Activated naive CD4-positive, alpha-beta T cell (primary cell): ENCODE measurements at places on chromosomes 1 and 21.

GRCh38 chr1:213693864-213694263 is 293.9 kb upstream of the PROX1 start:
- DNase-seq, result no peak

- no peak for DNase-seq
Observed at GRCh38 chr1:27572019-27572678, 31.8 kb downstream of the AHDC1 start.

DNA sequence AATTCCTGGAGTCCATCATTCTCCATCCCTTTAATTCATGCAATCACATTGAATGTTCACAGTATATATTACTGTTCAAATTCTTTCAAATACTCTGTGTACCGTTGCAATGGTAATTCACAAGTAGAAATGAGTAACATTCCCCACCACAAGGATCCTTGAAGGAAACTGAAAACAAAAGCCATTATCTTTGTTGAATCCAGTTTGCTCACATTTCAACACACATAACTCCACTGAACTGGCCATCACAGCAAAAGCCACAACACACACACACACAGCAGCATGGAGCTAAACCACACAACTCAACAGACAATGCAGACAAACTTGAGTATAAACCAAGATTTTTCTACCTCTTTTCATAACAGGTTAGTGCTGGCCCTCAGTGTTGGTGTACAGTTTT is 188.3 kb upstream of the GREM2 start:
- DNase-seq, result no peak

DNA sequence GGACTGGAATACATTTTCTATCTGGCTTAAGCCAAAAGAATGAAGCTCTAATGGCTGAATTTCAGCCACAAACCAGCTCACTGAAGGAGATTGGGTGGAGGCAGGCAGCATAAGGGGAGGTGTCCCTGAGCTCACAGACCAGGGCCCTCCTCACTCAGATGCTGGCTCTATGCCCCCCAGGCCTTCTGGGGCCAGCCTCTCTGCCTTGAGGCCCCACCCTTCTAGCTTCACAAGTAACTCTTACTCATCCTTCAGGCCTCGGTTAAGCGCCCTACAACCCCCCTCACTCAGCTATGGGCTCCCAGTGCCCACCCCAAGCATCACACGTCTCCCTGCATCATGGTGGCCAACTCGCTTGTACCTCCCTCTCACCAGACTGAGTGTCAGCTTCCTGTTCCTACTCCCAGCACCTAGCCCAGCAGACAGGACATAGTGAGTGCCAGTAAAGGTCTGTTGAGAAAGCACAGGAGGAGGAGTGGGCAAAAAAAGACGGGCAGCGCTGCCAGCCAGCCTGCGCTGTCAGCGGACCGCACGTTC is 40.8 kb upstream of the GPR157 start:
- DNase-seq, result no peak

DNA sequence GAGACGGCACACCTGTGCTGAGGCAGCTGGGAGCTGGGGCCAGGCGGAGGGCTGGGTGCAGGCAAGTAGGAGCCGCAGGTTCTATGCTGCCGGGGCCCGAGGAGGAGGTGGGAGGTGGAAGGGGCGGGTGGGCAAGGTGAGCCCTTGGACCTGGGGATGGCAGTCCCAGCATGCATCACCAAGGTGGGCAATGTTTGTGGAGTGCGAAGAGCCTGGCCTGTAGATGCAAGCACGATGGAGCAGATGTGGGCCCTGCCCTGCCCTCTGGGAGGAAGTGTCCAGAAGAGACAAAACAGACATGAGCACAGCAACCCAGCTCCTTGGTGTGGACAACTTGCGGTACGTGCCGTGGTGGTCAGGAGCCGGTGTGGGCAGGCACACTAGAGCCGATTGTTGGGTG is 28.3 kb upstream of the AJAP1 start:
- DNase-seq, result no peak

DNA sequence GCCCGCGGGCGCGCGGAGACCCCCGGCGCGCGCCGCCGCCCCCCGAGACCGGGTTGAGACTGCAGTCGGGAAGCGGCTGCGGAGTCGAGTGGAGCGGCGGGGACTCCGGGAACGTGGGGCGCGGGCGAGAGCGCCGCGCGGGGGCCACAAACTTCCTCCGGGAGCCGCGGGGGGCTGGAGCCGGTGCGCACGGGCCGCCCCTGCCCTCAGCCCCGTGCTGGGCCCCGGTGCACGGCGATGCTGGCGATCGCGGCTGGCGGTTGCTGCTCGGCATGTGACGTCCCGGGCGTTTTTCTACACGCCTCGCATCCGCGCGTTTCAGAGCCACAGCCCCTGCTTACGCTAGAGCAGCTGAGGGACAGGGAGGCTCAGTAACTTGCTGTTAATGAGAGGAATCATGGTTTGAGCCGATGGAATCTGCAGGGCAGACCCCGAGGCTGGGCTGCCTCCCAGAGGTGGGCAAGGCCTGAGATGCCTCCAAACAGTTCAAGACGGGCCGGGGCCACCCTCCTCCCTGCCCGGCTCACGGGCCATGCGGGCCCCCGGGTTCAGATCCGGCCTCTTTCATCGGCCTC is 520 bp downstream of the TMEM201 start:
- peak; percentile 30 for DNase-seq

DNA sequence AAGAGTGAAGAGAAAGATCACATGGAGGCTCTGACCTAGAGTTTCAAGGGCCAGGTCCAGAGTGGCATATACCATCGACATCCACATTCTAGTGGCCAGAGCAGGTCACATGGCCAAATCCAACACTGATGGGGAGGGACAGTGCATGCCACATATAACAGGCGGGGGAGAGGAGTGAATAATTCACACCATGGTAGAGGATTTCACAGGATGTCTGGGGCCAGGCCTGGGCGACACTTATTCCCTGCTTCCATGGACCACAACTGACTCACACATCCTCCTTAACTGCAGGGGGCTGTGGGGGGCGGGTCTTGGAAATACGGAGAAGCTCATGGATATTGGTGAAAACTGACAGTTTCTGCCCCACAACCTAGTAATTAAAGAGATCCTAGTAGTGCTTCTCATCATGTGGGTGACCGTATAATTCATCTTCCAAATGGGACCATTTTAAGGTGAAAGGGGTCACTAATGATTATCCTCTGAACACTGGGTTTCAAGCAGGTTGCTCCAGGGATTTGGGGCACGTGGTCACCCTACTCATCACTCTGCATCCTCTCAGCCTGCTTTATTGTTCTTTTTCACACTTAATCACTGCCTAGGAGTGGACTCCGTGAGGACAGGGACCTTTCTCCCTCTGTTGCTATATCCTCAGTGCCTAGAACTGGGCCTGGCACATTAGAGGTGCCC is 44.0 kb downstream of the IGSF21 start:
- DNase-seq, result no peak

DNA sequence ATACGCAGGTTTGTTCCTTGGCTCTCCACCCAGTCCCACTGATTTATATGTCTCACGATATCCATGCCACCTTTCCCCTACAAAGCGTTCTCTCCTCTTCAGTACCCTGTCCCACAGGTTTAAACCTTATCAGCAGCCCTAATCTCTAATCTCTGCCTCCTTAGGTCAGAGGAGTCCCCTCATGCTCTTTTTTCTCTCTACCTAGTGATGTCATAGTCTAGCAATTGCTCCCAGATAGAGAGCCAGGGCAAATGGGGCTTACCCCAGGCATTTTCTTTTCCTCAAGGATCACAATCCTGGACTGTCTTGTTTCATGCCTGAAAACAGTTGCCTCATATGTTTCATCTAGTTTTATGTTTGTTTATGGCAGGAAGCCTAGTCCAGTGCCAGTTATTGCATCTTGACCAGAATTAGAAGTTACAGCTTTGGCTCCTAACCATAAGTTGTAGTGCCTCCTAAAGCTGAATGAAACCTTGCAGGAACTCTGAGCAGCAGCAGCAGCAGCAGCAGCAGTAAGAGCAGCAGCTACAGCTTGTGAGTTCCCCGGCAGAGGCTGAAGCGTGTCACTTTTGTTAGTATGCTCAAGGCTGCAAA is 26.7 kb upstream of the TP53BP2 start:
- no peak for DNase-seq

DNA sequence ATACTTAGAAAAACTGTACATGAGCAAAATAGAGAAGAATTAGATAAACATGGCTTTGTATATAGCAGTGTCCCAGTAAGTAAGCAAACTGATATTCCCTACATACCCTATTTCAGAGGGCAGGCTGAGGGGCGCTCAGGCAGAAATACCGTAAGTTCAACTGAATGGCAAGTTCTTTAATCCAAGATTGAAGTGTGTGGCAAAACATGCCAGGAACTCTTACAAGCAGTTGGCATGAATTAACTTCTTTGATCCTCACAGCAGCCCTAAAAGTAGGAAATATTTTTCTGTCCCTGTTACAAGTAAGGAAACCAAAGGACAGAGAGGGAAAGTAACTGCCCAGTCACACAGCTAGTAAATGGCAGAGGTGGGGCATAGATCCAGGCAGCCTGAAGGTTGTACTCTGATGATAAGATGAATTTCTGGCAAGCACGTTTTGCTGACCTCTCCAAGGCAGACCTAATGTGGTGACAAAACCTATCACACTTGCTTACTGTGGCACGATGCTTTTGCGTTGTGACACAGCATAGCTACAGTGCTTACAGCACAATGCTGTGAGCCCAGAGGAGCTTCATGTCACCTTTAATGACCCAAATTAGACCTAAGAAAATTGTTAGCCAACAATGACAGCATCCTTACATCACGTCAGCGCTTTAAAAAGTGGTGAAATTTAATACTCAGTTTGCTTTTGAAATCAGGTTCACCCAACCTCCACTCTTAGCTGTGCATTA is 35.0 kb upstream of the THEM4 start:
- no peak for DNase-seq

DNA sequence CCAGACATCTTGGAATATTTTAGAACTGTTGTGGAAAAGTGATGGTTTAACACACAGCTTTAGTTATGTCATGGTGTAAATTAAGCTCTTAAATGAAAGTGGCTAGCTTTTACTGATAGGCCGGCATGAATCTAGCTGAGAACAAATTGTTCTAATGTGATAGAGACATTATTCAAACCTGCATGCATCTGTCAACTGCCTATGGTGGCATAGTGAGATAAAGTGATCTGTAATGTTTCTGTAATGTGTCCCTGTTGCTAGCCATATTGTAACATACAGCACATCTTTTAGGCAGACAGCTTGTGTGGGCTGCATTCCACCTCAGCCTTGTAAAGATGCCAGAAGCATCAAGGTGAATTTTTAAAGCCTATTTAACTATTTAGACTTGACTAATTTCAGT is 16.0 kb downstream of the LRIG2 start:
- no peak for DNase-seq

- DNase-seq, result no peak
Observed at GRCh38 chr1:16067127-16067768, 6.2 kb downstream of the FAM131C start.

- no peak for DNase-seq
Observed at GRCh38 chr1:204503913-204504519, 9.4 kb upstream of the PIK3C2B start.

DNA sequence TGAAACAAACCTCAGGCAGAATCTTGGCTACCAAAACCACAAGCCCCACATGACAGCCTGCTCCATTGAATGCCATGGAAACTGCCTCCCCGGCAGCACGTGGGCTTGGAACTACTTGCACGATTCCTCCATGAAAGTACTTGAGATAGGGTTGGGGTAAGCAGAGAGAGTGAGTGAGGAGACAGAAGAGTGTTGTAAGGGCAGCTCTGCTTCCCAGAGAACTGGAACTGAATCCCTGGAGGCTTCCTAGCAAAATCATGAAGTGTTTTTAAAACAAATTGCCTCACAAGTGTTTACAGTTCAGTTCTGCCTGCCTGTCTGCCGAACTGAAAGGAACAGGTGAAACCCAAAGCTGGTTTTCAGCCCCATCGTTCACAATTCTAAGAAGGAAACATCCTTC is 35.3 kb upstream of the DNASE2B start:
- DNase-seq, result no peak

- DNase-seq, result no peak
Observed at GRCh38 chr1:30507401-30508174, 215.8 kb downstream of the MATN1 start.

GRCh38 chr1:100183370-100183769 is 5.3 kb upstream of the LRRC39 start:
- no peak for DNase-seq

- DNase-seq, result no peak
Observed at GRCh38 chr1:236794585-236795034, 482 bp upstream of the MTR start.

DNA sequence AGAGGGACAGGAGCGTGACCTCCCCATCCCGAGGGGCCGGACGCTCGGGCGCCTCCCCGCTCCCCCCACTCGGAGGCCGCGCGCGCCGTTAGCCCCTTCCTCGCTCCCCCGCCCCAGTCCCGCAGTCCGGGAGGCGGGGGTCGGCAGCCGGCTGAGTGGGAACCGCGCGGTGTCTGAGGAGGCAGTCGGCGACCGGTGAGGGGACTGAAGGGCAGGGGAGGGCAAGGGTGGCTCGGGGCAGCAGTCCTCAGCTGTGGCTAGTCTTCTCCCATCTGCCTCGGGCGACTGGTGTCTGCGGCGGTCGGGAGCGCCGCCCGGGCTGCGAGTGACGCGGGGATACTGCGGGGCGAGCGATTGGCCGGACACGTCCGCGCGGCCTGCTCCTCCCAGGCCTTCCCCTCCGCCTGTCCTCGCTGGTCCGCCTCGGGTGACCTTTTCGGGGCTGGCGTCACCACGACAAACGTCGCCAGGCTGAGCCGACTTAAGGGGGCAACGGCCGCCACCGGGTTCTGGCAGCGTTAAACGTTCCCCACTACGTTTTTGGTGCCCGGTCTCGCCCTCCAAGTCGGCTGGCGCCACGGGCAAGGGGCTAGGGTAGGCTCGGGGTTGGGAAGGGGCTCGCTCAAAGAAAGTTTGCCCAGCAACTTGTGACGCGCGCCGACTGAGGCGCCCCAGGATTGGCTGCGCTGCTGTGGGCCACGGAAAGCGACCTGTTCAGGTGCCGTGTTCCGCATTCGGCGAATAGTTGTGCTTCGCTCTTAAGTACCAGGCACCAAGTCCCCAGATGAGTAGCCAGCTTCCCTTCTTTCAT is 538 bp downstream of the ZNF672 start:
- DNase-seq, result peak; percentile 55

GRCh38 chr1:43611950-43612349 is 38.0 kb upstream of the KDM4A start:
- DNase-seq, result no peak

GRCh38 chr21:28111151-28111619 is 881.5 kb downstream of the LTN1 start:
- DNase-seq, result no peak

DNA sequence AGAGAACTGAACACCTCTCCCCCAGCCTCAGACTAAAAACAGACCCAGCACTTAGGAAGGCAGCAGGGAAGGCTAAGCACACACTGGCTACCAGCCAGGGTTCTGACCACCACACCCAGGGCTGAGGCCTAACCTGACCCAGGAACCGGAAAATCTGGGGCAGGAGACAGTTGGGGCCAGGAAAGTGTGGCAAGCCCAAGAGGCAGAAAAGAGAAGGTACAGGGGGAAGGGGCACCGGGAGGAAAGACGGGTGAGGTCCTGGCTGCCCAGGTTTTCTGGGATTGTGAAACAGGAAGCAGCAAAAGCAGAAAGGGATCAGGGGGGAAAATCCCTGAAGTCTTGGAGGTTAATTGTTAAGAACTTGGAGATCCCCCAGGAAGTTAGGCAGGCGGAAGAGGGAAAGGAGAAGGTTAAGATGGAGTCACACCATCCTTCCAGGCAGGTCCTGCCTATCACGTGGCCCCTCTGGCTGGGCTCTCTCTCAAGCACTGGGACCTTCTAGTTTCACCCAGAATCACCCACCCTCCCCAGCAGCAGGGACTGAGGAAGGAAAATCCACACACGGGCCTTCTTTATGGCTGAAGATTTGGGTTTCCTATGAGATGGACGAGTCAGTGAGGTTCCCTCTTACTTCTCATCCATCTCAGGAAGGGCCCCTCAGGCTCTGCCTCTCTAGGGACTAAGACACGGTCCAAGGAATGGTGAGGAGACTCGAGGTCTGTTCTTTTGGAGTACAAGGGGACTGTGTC is 2.6 kb downstream of the HDGF start:
- DNase-seq, result no peak
